ENCODE measurements at places on chromosomes 1 and 21. TPM values are rescaled to one million over a fixed set of nuclear protein-coding genes. Genes with fewer than 3 reads are reported as not detected.
A peak's percentile ranks its signal among the peaks of the same experiment; 100 is the strongest.

- no peaks in the 10 kb centered on the region for H3K27me3 ChIP-seq
- peaks cover 8% of the 10 kb centered on the region for H3K4me1 ChIP-seq
- DNase-seq = no peak
- H3K27ac ChIP-seq = no peak within 1 kb of the TSS
- H3K36me3 ChIP-seq = peaks cover 10% of the 10 kb centered on the region
- H3K4me3 ChIP-seq = no peak within 1 kb of the TSS
These were observed at the start of gene TNFRSF4 for GRCh38 chr1:1213345-1214265. Gene TNFRSF4, minus strand, starts transcription at chr1:1214153. Its CDS starts 26 bp downstream, at chr1:1214127.

DNA sequence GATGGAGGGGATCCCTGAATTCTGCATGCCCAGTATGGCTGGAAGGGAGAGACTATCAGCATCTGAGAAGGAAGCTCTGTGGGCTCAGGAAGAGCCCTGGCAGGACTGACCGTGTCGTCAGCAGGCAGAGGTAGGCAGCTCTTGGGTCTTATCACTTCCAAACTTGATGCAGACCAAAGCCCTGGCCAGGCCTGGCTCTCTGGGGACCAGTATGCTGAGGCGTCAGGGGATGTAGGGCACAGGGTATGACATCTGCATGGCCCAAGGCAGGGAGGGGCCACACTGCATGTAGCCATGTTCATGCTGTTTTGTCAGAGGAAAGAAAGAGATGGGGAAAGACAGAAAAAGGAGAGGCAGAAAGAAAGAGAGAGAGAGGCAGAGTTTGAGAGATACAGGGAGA is 6.3 kb downstream of the FGR start:
- no peak overlapping the region for H3K4me3 ChIP-seq
- no peak overlapping the region for H3K27ac ChIP-seq
- DNase-seq = no peak
- H3K36me3 ChIP-seq = no peaks in the 10 kb centered on the region

DNA sequence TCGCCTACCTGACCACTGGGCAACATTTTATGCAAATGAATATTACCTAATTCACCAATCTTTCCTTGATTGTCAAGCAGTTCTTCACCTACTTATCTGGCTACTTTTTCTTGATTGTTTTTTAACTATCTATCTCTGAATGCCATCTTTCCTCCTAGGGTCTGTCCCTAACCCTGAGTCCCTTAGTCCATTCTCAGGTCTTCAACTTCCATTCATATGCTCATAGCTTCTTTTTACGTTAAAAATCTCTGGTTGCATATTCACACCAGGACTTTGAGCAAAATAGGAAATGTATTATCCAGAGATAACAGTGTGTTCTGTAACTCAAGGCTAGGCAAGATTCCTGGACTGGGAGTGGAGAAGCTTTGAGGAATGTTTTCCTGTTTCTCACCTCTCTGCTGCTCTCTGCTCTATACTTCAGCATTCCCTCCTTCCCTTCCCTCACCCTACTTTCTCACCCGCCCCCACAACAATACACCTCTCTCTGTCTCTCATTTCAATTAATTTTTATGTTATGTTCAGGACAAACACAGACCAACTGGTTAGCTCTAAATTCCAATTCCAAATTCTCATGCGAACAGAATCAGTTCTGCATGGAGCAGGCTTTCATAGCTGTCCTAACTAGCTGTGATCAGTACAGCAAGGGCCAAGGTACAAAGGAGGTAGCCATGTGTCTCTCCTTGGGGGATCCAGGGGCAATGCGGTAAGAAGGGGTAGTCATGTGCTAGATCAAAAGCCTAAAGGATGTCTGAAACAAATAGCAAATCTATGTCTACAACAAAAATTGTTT is 278.4 kb downstream of the USH2A start:
- H3K27ac ChIP-seq = no peak overlapping the region
- no peak for DNase-seq
- no peaks in the 10 kb centered on the region for H3K4me1 ChIP-seq
- H3K27me3 ChIP-seq = no peaks in the 10 kb centered on the region
- no peak overlapping the region for H3K4me3 ChIP-seq
- no peaks in the 10 kb centered on the region for H3K36me3 ChIP-seq

DNA sequence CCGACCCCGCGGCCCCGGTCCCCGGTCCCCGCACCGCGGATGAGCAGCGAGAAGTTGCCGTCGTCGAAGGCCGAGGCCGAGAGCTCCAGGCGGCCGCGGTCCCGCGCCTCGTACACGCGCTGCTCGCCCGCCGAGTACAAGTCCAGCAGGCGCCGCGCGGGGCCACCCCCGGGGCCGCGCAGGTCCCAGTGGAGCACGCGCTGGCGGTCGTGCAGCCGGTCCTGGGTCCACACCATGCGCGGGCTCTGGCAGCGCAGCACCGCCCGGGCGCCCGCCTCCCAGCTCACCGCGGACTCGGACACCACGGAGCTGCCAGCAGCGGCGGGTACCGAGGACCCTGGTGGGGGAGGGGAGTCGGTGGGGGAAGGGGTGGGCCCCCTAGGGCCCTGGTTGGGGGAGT is 2.9 kb downstream of the MXRA8 start:
- H3K27ac ChIP-seq = no peak overlapping the region
- H3K27me3 ChIP-seq = peaks cover 8% of the 10 kb centered on the region
- H3K4me3 ChIP-seq = no peak overlapping the region
- H3K4me1 ChIP-seq = peaks cover 18% of the 10 kb centered on the region

- peaks cover 21% of the 10 kb centered on the region for H3K4me1 ChIP-seq
- no peak overlapping the region for H3K4me3 ChIP-seq
- DNase-seq = no peak
These were observed 68.9 kb downstream of the LRIG2 start for GRCh38 chr1:113141650-113142473.

DNA sequence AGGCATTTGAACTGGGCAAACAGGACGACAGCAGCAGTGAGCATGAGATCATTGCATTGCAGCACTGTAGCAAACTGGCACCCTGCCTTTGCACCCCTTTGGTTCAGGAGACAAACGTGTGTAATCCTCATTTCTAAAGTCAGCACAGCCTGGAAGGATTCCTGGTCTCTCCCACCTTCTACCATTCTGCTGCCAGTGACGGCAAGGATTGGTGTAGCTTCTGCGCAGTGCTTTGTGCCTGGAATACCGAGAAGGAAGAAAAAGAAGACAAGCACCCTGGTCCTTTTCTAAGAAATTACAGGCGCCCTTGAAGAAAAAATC is 805.3 kb downstream of the USP25 start:
- peak overlapping the region; percentile 56 for H3K4me3 ChIP-seq
- H3K27ac ChIP-seq = no peak overlapping the region

DNA sequence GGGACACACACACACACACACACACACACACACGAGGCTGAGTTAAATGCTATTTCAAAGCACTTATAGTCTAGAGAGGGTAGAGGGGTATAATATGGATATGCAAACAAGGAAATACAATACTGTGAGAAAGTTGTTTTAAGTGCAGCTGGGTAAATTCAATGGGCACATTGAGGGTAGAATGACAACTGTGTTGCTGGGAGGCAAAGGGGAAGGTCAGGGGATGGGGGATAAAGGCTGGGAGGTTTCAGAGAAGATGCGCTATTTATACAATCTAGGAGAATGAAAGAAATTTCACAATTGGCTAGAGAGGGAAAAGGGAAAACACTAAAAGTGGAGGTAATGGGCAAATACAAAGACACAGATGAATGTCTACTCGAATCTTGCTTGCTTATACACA is 19.4 kb downstream of the EXTL2 start:
- H3K27me3 ChIP-seq = no peaks in the 10 kb centered on the region
- no peaks in the 10 kb centered on the region for H3K36me3 ChIP-seq
- H3K4me1 ChIP-seq = no peaks in the 10 kb centered on the region
- H3K4me3 ChIP-seq = no peak overlapping the region

The C1QC gene
- not detected for polyA plus RNA-seq

The DPYD gene
- polyA plus RNA-seq = 1.9 TPM

The RGS8 gene
- not detected for polyA plus RNA-seq

The CFHR1 gene
- polyA plus RNA-seq = not detected

The LCA5L gene
- polyA plus RNA-seq = 0.94 TPM
